Activated CD8-positive, alpha-beta memory T cell treated with anti-CD3 and anti-CD28 coated beads, Interleukin-2, amount 50 U/mL, for 4 hours (primary cell): ENCODE measurements at places on chromosomes 1 and 21.

DNA sequence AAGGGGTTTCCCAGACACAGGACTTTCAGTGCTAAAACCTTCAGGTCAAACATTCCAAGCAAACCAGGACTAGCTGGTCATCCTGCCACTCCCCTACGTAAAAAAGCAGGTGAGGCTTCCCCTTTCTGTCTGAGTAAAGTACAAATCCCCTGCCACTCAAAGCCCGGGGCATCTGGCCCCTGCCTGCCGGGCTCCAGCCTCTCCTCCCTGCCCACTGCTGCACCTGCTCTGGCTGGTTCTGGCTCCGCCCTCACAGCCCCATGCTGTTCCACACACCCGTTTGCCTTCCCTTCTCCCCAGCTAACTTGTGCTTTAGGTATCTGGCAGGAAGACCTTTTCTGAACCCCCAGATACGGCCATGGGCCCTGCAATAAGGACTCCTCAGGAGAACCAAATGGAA lies 23.3 kb upstream of the S100A7 start:
- no peak for DNase-seq

- DNase-seq: no peak
Measured at GRCh38 chr1:63753591-63753990, 20.2 kb upstream of the ROR1 start.

- DNase-seq: no peak
Measured at GRCh38 chr1:51284487-51284954, 45.8 kb downstream of the TTC39A start.

- DNase-seq: no peak
Measured at GRCh38 chr1:33317354-33317753, 3.5 kb downstream of the A3GALT2 start.

DNA sequence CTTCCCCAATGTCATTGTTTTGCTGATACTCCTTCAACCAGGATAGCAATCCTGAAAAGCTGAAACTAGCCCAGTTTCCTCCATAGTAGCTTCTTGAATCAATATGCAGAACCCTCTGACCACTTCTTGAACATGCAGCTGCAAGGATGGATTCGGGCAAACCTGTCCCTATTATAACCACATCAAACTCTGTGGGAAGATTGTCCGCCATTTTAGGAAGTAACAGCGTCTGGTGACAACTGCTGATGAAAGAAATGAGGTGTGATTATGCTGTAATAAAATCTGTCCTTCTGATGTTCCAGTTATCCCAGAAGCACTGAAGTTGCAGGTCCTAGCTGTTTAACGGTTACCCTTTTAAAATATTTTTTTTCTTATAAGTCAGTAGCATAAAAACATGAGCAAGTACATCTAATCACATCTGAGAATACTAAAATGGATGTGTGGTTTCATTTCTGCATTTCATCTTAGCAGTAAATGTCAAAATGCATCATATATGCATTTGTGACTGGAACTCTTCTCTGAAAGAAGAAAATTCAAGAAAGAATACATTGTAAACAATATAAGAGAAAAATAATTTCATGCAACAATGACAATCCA lies 4.5 kb downstream of the CHML start:
- no peak for DNase-seq

GRCh38 chr1:234942012-234942332 lies 186.7 kb downstream of the TOMM20 start:
- no peak for DNase-seq

DNA sequence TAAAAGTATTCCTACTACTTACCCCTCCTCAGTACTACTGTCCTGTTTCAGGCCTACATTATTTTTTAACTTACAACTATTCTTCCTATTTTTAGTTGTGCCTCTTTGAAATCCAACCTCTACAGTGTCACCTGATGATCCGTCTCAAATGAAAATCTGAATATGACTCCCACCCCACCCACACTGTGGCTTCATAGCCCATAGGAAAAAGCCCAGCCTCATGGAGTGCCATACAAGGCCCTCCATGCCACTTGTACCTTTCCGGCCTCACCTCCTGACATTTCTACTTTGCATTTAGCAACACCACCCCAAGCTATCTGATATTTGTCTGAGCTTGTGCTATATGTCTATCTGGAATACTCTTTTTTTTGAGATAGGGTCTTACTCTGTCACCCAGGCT lies 49.3 kb downstream of the TRAF5 start:
- no peak for DNase-seq

- no peak for DNase-seq
Measured at GRCh38 chr1:66395202-66396061, 138.5 kb upstream of the SGIP1 start.
